ENCODE measurements at places on chromosomes 1 and 21. TPM values are rescaled to one million over a fixed set of nuclear protein-coding genes. Genes with fewer than 3 reads are reported as not detected.
A peak's percentile ranks its signal among the peaks of the same experiment; 100 is the strongest.

- no peak for ATAC-seq
Observed at GRCh38 chr1:67041841-67042503, 12.0 kb downstream of the SLC35D1 start.

Gene AMY1C
- not detected for total RNA-seq

- no peak for ATAC-seq
Observed at GRCh38 chr1:178411756-178412399, 84.9 kb downstream of the CLEC20A start.

Gene SH2D2A
- total RNA-seq: 1.4 TPM

GRCh38 chr1:201144701-201145100, 9.6 kb downstream of the TMEM9 start:
- no peak for ATAC-seq

DNA sequence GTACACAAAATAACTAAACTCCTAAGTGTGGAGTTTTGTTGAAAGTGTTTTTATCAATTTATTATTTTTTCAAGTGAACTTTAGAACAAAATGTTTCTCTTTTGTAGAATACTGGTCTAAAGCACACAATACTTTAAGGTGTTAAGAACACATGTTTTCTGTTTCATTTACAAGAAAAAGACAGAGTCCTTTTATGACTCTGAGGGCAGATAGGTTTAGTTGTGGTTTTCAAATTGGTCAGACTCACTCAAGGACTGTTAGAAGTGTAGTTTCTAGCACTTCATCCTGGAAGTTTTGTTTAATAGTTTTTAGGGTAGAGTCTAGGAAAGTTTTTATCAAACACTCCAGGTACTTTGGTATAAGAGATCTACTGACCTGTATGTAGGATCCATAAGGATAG, 376.5 kb downstream of the LRRIQ3 start:
- ATAC-seq: no peak

Gene OR6K3
- not detected for total RNA-seq

GRCh38 chr1:35863136-35863535, 19.9 kb upstream of the AGO1 start:
- ATAC-seq: no peak

DNA sequence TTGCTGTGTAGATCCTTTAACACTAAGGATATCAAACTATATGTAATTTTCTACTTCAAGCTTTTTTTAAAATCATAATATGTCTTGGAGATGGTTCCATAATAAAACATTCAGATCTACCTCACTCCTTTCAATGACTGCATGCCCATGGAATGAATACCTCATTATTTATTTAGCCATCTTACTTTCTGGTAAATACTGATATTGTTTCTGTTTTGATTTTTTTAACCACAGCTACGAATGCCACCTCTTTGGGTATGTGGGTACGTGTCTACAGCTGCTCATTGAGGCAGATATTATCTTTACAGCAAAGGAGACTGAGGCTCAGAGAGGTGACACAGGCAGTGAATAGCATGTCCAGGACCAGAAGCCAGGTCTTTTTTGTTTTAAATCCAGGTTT, 215.7 kb downstream of the ST6GALNAC3 start:
- ATAC-seq: no peak

GRCh38 chr1:178160736-178161475, 67.0 kb downstream of the RASAL2 start:
- ATAC-seq: no peak

- ATAC-seq: no peak
Observed at GRCh38 chr1:197024460-197024859, 42.6 kb downstream of the F13B start.

DNA sequence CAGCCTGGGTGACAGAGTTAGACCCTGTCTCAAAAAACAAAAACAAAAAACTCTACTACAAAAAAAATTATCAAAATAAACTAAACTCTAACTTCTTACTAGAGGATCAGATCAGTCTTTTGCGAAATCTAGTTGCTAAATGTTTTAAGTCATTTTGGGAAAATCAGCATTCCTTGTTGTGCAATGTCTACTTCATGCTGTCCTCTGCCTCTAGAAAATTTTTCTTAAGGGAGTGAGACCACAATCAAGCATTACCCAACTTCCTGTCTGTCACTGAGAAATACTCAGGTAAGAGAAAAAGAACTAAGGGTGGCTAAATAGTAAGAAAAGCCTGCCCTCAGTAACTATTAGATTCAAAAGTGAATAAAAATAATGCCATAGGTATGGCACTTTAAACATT, 67.2 kb upstream of the FOXD3 start:
- ATAC-seq: no peak

DNA sequence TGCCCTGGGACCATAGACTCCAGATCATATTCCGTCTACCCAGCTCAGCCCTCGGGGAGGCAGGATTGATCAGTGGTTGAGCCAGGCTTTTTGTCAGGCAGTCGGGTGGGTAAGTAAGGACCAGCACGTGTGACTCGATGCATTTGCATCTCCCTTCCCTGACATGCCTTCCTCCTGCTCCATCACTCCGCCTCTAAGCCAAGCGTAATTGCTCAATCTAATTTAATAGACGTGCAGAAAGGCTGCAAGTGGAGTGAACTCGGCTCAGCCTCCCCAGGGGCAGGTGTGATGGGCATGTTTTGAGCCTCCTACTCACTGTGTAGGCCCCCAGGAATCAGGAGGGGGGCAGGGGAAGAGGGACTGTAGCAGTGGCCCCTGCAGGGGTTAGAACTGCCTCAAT, 34.6 kb upstream of the GRIK3 start:
- no peak for ATAC-seq

- no peak for ATAC-seq
Observed at GRCh38 chr1:158801396-158801795, 20.4 kb upstream of the OR6N2 start.

- ATAC-seq: no peak
Observed at GRCh38 chr1:221148660-221149059, 269.4 kb downstream of the HLX start.

DNA sequence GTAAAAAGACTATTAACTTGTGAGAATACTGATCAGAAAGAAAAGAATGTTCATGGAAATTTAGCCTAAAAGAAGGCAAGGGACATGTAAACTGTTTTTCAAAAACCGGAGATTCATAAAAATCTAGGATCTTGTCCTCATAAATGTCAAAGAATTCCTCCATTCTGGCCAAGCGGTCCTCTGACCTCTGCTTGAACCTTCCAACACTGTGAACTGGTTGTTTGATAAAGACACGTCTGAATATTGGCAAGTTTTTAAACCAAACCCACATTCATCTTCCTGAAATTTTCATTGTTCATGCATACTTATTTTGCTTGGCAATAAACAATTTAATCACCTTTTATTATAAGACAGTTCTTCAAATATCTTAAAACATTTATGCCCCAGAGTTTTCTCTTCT, 19.8 kb downstream of the ASPM start:
- ATAC-seq: no peak

- no peak for ATAC-seq
Observed at GRCh38 chr1:226645279-226645976, 93.7 kb downstream of the ITPKB start.

- ATAC-seq: peak; percentile 77
Observed at GRCh38 chr1:93938461-93939145, 29.4 kb upstream of the GCLM start.

Gene WDR4
- total RNA-seq: 19.8 TPM

Gene ELAVL4
- total RNA-seq: not detected

Gene SPRR2B
- total RNA-seq: 27.1 TPM

Data from esophagus mucosa (tissue), 1 donor.